ENCODE measurements at places on chromosomes 3 and 15. TPM values are rescaled to one million over a fixed set of nuclear protein-coding genes. Genes with fewer than 3 reads are reported as not detected.

- H3K27ac ChIP-seq: no peak overlapping the region
- no peak for DNase-seq
- H3K4me3 ChIP-seq: no peak overlapping the region
- no peaks in the 10 kb centered on the region for H3K4me1 ChIP-seq
These were observed 461.8 kb downstream of the MAGI1 start for GRCh38 chr3:65576966-65577365.

- H3K36me3 ChIP-seq: peaks cover 22% of the 10 kb centered on the region
- H3K27me3 ChIP-seq: no peaks in the 10 kb centered on the region
- peaks cover 70% of the 10 kb centered on the region for H3K4me1 ChIP-seq
- no peak for DNase-seq
- H3K27ac ChIP-seq: no peak overlapping the region
- H3K4me3 ChIP-seq: no peak overlapping the region
These were observed 7.5 kb downstream of the EXOSC7 start for GRCh38 chr3:44983484-44983941.

DNA sequence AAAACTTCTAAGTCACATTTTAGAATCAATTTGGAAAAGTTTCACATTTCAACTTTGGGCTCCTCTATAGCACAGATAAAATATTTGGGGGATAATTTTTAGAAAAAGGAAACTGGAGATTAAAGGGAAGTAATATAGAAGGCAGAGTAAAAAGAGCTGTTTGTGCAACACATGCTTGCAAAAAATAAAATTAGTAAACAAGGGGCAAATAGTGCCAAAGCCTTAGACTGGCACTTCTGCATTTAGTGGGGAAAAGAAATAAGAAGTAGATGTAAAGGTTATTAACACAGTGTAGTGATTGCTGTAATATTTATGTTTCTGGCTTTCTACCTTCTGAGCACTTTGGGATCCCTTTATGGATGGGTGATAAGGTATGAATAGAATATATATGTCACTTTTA lies 246.6 kb downstream of the CBLB start:
- no peak overlapping the region for H3K27ac ChIP-seq
- H3K27me3 ChIP-seq: no peaks in the 10 kb centered on the region

DNA sequence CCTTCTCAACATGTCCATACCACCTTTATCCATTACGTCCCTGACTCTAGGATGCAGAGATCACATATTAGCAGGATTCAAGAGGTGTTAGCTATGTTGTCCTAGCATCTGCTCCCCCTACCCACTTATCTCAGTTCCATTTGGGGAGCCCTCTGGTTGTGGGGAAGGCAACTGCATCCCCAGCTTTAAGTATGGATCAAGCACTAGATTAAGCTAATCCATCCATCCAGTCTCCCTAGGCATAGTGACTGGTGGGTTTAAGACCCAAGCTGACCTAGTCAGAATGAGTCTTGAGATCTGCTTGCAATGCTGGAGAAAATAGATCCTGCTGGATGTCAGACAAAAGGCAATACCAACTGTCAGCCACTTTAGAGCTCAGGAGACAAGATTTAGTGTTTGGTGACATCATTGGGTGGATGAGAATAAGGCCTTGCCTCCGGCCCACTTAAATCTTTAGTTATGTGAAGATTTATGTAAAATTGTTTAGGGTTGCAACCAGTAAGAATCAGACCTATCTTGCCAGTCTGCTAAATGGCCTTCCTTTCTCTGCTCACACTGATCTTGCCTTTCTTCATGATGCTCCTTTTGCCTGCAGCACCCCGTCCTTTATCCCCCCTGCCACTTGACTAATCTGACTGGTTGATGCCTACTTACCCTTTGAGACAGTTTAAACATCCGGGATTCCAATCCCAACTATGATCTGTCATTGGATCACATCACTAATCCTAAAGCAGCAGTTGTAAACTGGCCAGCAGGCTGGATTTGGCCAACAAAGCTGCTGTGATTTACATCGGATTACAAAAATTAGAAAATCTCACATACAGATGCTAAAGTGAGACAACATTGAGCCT lies 2.1 kb upstream of the ISY1 start:
- peaks cover 46% of the 10 kb centered on the region for H3K36me3 ChIP-seq
- peaks cover 3% of the 10 kb centered on the region for H3K27me3 ChIP-seq
- H3K27ac ChIP-seq: peak overlapping the region; percentile 98
- peaks cover 31% of the 10 kb centered on the region for H3K4me1 ChIP-seq
- peak; percentile 71 for DNase-seq

The UPK1B gene
- total RNA-seq: not detected

The SLC2A2 gene
- total RNA-seq: not detected

All from activated CD4-positive, alpha-beta T cell treated with anti-CD3 and anti-CD28 coated beads, Interleukin-2, amount 10 ng/mL, durations not matched to agents 24 days and 14 days (primary cell).